ENCODE measurements at places on chromosomes 3 and 15.

DNA sequence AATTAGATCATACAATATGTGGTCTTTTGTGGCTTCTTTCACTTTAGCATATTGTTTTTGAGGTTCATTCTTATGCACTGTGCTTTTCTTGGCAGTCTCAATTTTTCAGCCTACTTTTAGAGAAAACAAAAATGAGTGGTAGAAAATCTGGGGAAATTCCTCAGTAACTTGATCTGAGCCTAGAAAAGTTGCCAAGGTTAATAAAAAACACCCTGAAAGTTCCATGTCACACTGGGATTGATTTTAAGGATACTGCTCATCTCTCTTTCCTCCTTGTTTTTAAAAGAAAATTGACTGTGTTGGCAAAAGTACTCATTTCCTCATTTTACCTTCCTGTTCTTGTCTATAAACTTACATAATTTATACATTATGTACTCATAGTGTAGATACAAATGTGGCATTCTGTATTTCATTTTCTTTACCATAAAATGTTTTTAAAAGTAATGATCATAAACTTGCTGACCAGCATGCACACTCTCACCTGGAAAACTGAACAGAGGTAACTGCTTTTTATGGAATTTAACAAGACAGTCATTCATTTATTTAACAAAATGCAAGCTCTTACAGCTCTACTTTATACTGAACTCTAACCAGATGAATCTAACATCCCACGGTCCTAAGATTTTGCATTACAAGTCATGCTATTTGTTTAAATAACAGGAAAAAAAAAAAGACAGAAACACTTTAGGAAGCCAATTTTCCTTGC is 28.6 kb upstream of the SH3BP5 start:
- DNase-seq = peak; percentile 83

- no peak for DNase-seq
These were observed 14.8 kb downstream of the WNT7A start for GRCh38 chr3:13865106-13865505.

DNA sequence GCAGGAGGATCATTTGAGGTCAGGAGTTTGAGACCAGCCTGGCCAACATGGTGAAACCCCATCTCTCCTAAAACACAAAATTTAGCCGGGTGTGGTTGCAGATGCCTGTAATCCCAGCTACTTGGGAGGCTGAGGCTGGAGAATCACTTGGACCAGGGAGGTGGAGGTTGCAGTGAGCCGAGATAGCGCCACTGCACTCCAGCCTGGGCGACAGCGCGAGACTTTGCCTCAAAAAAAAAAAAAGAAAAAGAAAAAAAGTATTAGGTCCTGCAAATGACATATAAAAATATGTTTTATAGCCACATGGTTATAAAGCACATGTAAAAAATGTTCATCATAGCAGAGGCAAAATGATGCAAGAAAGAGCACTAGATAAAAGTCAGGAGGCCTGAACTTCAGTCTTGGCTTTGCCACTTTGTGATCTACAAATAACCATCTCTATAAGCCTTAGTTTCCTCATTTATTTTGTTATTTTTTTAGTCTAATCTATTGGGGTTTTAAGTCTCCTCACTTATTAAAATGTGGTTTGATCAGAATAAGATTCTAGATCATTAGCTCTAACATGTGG is 4.9 kb downstream of the SLC12A6 start:
- no peak for DNase-seq

- DNase-seq = peak; percentile 82
These were observed 15.0 kb downstream of the PTH1R start for GRCh38 chr3:46892285-46893145.

- DNase-seq = no peak
These were observed 1080.3 kb downstream of the ROBO1 start for GRCh38 chr3:78687520-78687919.

GRCh38 chr15:88989578-88989977 is 76.4 kb upstream of the MFGE8 start:
- DNase-seq = peak; percentile 66

DNA sequence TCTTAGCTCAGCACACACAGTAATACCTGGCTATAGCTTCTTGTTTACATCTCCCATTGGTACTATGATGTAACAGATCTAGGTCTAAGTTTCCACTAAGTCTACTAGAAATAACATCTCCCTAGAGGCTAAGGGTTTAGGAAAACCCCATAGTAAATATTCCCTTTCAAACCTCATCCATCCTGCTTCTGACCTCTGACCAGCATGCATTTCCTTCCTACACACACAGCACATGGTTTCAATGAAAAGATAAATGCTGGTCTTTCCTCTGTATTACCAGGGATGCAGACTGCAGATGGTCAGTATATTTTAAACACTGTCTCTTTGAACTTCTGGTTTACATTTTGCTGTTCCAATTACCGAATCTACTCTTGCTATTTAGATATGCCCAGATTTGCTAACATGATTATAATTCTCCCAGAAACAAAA is 96.6 kb downstream of the EFL1 start:
- peak; percentile 8 for DNase-seq

- no peak for DNase-seq
These were observed 576.3 kb downstream of the GRM7 start for GRCh38 chr3:7437231-7437630.

- no peak for DNase-seq
These were observed 224.4 kb upstream of the ATP11B start for GRCh38 chr3:182568876-182569275.

GRCh38 chr15:70424937-70425411 is 327.3 kb upstream of the TLE3 start:
- no peak for DNase-seq

DNA sequence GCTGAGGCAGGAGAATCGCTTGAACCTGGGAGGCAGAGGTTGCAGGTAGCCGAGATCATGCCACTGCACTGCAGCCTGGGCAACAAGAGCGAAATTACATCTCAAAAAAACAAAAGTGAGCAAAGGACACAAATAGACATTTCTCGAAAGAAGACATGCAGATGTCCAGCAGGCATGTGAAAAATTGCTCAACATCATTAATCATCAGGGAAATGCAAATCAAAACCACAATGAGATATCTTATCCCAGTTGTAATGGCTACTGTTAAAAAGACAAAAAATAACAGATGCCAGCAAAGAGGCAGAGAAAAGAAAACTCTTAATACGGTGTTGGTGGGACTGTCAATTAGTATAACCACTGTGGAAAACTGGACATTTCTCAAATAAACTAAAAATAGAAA is 20.9 kb downstream of the ASB7 start:
- no peak for DNase-seq

DNA sequence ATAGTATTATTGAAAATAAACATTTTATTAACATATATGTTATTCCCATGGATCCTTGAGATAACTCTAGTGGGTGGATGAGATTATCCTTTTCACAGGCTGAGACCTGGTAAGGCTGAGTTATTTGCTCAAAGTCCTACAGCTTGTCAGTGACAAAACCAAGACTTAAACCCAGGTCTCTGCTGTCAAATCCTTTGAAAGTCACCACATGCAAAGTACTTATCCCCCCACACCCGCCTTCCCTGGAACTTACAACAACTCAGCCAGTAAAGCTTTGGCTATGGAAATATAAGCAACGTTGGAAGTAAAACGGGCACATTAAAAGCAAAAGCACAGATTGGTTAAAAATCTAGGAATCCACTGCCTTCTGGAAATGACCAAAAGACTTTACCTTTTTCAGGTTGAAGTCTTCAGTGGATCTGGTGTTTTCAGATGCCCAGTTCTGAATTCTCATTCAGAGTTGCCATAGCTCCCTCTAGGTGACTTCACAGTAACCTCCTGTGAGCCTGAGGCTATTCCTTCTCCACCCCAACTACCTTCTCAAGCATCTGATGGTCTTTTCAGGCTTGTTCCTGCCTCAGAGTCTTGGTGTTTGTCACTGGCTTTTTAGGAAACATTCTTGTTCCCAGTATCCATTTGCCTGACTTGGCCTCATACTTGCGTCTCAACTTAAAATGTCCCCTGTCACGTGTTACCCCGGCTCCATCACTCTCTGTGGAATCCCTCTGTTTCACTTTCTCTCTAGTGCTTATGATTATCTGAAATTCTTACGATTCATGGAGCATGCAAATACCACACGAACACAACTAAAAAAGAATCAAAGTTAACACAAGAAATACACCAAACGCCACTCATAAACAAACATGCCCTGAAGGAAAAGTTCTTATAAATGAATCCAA is 131.2 kb downstream of the MAGI1 start:
- DNase-seq = no peak

DNA sequence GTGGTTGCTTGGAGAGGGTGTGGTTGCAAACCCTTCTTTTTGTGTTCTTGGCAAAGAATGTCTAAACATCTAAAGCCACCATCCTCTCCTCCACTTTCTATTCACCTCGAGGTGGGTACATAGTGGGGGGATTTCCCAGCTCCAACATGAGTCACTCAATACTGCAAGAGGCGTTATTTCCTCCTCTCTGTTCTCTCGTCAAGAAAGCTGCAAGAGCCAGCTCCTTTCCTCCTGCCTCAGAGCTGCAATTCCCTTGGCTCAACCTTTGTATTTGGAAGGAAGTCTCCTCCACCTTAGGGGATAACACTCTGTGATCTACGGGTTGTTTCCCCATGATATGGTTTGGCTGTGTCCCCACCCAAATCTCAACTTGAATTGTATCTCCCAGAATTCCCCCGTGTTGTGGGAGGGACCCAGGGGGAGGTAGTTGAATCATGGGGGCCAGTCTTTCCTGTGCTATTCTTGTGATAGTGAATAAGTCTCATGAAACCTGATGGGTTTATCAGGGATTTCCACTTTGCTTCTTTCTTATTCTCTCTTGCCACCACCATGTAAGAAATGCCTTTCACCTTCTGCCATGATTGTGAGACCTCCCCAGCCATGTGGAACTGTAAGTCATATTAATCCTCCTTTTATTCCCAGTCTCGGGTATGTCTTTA is 138.4 kb downstream of the PLCL2 start:
- DNase-seq = no peak

GRCh38 chr3:158725348-158726011 is 6.8 kb downstream of the RARRES1 start:
- peak; percentile 94 for DNase-seq

- DNase-seq = peak; percentile 35
These were observed 3.1 kb downstream of the ATP10A start for GRCh38 chr15:25859838-25860645.

DNA sequence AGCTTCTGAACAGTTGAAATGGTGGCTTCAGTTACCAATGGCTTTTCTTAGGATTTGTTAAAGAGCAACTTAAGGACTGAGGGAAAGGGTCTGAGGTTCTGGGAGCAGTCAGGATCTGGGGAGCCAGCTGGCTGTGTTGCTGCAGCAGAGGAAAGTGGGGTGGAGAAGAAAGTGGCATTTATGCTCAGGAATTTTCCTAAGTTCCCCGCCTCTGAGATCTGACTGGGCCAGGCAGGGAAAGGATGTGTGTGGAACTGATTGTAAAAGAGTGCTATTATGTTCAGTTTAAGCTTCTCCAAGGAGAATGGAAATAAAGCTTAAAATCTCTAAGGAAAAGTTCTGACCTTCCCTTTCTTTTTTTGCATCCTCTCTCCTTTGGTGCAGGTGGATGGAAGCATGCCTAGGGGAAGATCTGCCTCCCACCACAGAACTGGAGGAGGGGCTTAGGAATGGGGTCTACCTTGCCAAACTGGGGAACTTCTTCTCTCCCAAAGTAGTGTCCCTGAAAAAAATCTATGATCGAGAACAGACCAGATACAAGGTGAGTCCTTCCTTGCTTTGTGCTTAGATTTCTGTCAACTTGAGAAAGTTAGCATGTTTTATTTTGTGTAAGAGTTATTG is 37.8 kb downstream of the IQGAP1 start:
- peak; percentile 49 for DNase-seq

GRCh38 chr3:147368151-147368550 is 38.2 kb downstream of the ZIC4 start:
- no peak for DNase-seq

GRCh38 chr3:54349691-54350090 is 227.3 kb downstream of the CACNA2D3 start:
- DNase-seq = no peak

DNA sequence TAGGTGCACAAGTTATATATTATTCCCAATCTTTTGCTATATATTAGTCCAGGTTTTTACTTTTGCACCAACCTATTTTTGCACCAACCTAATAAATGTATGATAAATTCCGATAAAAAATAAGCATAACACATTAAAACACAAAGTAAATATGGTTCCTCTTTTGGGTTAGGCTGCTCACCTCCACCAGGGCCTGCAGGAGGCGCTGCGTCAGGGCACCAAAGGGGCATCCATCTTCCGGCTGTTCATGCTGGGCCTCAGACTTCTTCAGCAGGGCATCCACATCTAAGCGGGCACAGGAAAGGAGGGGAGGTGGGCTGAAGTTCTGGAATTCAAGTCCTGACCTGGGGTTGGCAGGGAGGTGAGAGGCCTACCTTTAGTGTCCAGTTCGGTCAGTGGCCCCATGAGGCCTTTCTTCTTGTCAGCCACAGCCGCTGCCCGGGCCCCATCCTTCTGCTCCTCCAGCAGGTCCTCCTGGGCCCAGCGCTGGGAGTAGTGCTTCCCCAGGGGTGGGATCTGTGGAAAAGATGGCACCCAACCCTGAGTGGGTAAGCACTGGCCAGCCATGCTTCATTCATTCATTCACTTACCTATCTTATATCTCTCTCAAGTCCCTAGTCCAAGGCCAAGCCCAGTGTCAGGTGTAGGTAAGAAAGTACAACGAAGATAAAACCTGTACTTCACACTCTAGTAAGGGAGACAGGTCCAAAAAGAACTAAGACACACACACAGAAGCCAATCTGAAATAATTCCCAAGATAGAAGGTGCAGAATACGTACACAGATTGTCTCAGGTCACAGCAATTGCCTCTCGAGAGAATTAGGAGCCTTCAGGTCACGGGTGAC is 5.2 kb downstream of the TADA3 start:
- no peak for DNase-seq

- no peak for DNase-seq
These were observed 77.9 kb upstream of the PRR23C start for GRCh38 chr3:139122612-139123011.
